ENCODE measurements at places on chromosomes 12 and 14. TPM values are rescaled to one million over a fixed set of nuclear protein-coding genes. Genes with fewer than 3 reads are reported as not detected.

GRCh38 chr12:92141591-92142121 lies 4.0 kb downstream of the BTG1 start:
- no peaks in the 10 kb centered on the region for H3K27me3 ChIP-seq
- no peak for DNase-seq
- H3K4me3 ChIP-seq: peak overlapping the region; percentile 85
- no peaks in the 10 kb centered on the region for H3K36me3 ChIP-seq
- peak overlapping the region; percentile 30 for H3K27ac ChIP-seq

GRCh38 chr12:26938701-26939062 lies 412 bp downstream of the FGFR1OP2 start:
- no peak for DNase-seq
- no peaks in the 10 kb centered on the region for H3K36me3 ChIP-seq
- H3K4me1 ChIP-seq: no peaks in the 10 kb centered on the region
- H3K27me3 ChIP-seq: no peaks in the 10 kb centered on the region
- H3K27ac ChIP-seq: peak overlapping the region; percentile 97
- peak overlapping the region; percentile 92 for H3K4me3 ChIP-seq

DNA sequence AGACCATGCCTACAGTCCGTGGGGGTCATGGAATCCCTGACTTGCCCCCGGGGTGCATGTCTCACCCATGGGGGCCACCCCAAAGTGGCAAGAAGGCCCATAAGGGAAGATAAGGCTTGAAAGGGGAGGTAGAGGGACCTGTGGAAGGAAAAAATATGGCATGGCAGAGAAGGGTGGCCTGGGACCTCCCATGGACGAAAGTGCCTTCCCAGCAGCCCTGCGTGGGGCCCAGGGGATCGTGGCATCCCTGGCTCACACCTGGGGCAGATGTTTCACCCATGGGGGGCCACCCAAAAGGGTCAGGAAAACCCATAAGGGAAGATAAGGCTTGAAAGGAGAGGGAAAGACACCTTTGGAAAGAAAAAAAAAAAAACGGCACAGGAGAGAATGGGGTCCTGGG lies 264.6 kb downstream of the ALG10 start:
- no peaks in the 10 kb centered on the region for H3K4me1 ChIP-seq
- no peak for DNase-seq
- H3K4me3 ChIP-seq: no peak overlapping the region
- H3K36me3 ChIP-seq: no peaks in the 10 kb centered on the region
- H3K27ac ChIP-seq: no peak overlapping the region

DNA sequence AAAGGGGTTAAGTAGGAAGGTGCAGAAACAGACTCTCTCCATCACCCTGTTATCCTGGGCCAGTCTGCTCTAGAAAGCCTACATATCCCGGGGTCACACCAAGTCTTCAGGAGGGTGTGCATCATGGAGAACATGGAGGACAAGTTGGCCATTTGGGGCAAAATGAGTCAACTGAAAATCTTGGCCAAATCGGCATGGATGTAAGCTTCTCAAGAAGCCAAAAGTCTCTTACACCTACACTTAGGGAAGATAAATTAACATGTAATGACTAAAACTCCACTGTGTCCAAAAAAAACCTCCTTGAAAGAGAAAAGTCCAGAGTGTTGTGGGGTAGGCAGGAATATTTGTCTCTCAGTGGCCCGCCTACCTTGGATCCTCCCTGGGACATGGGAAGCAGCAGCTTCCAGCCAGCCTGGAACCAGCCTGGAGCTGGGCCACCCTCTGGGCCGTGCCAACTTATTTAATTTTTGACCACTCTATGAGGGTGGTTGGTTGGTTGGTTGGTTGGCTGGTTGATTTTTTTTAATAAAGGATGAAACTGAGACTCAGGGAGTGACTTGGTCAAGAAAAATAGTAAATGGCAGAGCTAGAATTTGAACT lies 17.9 kb upstream of the TC2N start:
- H3K27ac ChIP-seq: no peak overlapping the region
- no peaks in the 10 kb centered on the region for H3K36me3 ChIP-seq
- H3K4me1 ChIP-seq: peaks cover 23% of the 10 kb centered on the region
- no peak for DNase-seq

- H3K27me3 ChIP-seq: no peaks in the 10 kb centered on the region
- no peak for DNase-seq
- H3K4me1 ChIP-seq: peaks cover 3% of the 10 kb centered on the region
- H3K4me3 ChIP-seq: no peak overlapping the region
Observed at GRCh38 chr12:16611146-16611545, 5.2 kb upstream of the LMO3 start.

DNA sequence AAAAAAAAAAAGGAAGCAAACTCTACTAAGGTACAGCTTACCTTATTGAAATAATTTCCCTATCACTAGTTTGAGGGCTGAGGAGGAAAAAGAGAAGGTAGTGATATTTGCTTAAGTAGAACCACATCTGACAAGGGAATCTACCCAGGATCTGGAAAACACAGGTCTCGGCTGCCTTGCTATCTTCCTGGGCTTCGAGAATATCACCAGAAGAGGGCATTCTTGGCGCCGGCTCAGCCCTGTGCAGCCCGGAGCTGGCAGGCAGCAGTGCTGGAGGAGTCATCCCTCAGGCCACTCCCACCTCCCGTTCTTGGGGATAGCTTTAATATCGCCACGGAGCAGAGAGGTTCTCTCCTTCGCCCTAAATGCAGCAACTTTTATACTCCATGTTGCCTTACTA lies 1181.2 kb downstream of the VRK1 start:
- peak; percentile 71 for DNase-seq
- H3K4me1 ChIP-seq: peaks cover 23% of the 10 kb centered on the region
- peak overlapping the region; percentile 82 for H3K27ac ChIP-seq
- no peaks in the 10 kb centered on the region for H3K27me3 ChIP-seq

GRCh38 chr14:50396631-50397389 lies at the start of gene CDKL1:
Gene CDKL1, minus strand, starts transcription at chr14:50396881. Its CDS starts 1,013 bp downstream, at chr14:50395868.
- no peaks in the 10 kb centered on the region for H3K27me3 ChIP-seq
- H3K4me1 ChIP-seq: peaks cover 13% of the 10 kb centered on the region
- H3K36me3 ChIP-seq: no peaks in the 10 kb centered on the region

- H3K4me1 ChIP-seq: peaks cover 41% of the 10 kb centered on the region
- no peak for DNase-seq
- no peak overlapping the region for H3K4me3 ChIP-seq
- peaks cover 3% of the 10 kb centered on the region for H3K27me3 ChIP-seq
- H3K27ac ChIP-seq: no peak overlapping the region
- H3K36me3 ChIP-seq: no peaks in the 10 kb centered on the region
Observed at GRCh38 chr12:124738636-124739467, 124.8 kb downstream of the SCARB1 start.

DNA sequence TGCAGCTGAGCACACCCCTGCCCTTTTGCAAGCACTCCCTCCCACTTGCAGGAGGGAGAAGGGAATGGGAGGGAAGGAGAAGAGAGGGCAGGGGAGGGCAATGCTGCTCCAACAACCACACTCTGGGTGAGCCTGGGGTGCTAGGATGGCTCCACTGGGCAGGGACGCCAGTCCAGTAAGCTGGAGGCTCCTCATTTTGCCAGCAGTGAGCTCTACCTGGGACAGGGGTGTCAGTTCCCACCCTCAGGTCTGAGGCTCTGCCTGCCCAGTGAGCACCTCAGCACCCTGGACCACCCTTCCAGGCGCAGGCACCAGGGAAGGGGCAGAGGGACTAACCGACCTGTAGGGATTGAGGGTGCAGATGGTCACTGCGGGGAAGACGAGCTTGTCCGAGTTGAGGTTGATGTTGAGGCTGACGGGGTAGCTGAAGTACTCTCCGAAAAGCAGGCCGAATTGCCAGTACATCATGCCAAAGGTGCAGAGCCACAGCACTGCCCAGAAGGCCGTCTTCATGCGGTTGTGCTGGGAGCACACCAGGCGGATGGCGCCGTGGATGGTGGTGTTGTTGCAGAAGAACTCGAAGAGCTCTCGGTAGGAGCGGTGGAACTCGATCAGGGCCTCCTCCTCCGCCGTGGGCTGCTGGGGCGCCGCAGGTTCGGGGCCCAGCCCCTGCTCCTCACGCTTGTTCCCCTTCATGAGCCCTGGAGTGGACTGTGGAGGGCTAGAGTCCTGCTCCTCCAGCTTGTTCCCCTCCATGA lies 1.2 kb downstream of the SCNN1A start:
- H3K4me3 ChIP-seq: no peak overlapping the region
- peaks cover 20% of the 10 kb centered on the region for H3K4me1 ChIP-seq
- H3K27me3 ChIP-seq: peaks cover 28% of the 10 kb centered on the region
- no peaks in the 10 kb centered on the region for H3K36me3 ChIP-seq
- no peak overlapping the region for H3K27ac ChIP-seq
- DNase-seq: no peak

GRCh38 chr14:92382677-92383076 lies 59.7 kb downstream of the SLC24A4 start:
- no peaks in the 10 kb centered on the region for H3K27me3 ChIP-seq
- no peak overlapping the region for H3K27ac ChIP-seq

The CD69 gene
- total RNA-seq: 1.4 TPM

The AICDA gene
- total RNA-seq: 0.11 TPM
